ENCODE measurements at places on chromosomes 13 and 19.

GRCh38 chr13:74032325-74032724 lies 101.9 kb downstream of the KLF12 start:
- no peak for DNase-seq

DNA sequence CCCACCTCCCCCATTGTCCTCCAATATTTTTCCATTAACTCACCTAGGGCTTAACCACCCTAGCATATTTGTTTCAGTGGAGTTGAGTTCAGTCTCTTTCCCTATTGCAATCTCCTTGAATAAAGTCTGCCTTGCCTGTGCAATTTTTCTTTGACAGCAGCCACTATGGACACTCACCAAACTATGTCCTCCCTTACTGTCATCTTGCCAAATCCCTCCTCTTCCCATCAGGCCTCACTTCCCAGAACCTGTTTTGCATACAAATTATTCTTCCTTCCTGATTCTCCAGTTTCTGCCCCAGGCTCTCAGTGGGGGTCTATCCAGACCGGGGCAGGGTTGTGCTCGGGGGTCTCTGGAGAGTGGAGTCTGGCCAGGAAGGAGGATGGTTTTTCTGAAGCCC lies 2.2 kb upstream of the LYPD5 start:
- DNase-seq: no peak

- no peak for DNase-seq
Observed at GRCh38 chr19:37251308-37252229, 33.6 kb downstream of the ZNF383 start.

- DNase-seq: peak; percentile 67
Observed at GRCh38 chr19:13055213-13056051, 47.2 kb downstream of the LYL1 start.

DNA sequence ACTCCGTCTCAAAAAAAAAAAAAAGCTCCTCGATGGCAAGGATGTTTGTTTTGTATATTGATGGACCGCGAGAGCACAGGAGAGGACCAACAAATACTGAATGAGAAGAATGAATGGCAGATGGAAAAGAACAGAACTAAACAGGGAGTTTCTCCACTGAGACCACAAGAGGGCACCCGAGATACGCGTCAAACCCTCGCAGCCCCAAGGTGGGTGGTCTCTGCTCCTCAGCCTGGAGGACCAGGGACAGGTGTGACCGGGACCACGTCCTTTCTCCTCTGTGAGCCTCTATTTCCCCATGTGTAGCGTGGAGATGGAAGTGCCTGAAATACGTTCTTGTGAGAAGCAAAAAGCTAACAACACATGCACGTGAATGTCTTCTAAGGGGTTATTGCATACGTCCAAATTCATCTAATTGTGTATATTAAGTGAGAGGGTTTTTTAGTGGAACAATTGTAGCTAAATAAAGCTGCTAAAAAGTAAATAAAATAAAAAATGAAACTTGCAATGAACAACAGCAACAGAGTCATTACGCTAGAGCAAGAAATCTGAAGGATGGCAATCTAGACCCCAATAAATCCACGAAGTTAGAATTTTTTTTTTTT lies 8.3 kb upstream of the CDC42EP5 start:
- peak; percentile 85 for DNase-seq

GRCh38 chr13:86870444-86870843 lies 800.7 kb upstream of the SLITRK5 start:
- no peak for DNase-seq

DNA sequence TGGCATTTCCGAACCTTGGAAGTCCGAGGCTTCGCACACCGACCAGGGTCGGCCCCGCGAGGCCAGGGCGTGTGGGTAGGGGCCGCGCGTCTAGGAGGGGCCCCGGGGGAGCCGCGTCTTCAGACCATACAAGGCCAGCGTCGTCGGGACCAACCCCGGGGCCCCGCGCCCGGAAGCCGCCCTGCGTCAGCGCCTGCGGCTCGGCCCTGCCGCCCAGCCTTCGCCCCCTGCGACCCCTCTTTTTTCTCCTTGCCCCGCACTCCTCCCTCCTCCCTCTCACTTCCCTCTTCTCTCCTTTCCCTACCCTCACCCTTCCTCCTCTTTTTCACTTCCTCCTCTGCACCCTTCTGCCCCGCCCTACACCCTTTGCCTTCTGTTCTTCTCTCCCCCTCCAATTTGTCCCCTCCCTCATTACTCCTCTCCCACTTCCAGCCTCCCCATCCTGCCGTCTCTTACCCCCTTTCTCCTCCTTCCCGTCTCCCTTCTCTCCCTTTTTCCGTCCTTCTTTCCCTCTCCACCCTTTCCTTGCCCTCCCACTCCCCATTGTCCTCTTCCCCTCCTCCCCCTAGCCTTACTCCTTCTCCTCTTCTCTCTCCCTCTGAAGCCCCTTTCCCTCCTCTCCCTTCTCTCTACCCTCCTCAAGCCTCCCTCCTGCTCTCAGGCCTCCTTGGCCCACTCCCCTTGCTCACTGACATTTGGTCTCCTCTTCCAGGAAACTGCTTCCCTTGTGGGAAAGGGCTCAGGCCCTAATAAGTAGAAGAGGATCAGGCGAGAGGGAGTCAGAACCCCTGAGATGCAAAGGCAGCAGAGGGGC lies 2.2 kb upstream of the PLEKHG2 start:
- no peak for DNase-seq

- no peak for DNase-seq
Observed at GRCh38 chr19:21603431-21604231, 98.2 kb downstream of the ZNF429 start.

GRCh38 chr13:49256841-49257240 lies 9.1 kb downstream of the CDADC1 start:
- DNase-seq: no peak

- no peak for DNase-seq
Observed at GRCh38 chr19:14377883-14378328, 3.3 kb upstream of the ADGRE5 start.

GRCh38 chr19:18167011-18167410 lies 6.6 kb upstream of the IFI30 start:
- DNase-seq: no peak

DNA sequence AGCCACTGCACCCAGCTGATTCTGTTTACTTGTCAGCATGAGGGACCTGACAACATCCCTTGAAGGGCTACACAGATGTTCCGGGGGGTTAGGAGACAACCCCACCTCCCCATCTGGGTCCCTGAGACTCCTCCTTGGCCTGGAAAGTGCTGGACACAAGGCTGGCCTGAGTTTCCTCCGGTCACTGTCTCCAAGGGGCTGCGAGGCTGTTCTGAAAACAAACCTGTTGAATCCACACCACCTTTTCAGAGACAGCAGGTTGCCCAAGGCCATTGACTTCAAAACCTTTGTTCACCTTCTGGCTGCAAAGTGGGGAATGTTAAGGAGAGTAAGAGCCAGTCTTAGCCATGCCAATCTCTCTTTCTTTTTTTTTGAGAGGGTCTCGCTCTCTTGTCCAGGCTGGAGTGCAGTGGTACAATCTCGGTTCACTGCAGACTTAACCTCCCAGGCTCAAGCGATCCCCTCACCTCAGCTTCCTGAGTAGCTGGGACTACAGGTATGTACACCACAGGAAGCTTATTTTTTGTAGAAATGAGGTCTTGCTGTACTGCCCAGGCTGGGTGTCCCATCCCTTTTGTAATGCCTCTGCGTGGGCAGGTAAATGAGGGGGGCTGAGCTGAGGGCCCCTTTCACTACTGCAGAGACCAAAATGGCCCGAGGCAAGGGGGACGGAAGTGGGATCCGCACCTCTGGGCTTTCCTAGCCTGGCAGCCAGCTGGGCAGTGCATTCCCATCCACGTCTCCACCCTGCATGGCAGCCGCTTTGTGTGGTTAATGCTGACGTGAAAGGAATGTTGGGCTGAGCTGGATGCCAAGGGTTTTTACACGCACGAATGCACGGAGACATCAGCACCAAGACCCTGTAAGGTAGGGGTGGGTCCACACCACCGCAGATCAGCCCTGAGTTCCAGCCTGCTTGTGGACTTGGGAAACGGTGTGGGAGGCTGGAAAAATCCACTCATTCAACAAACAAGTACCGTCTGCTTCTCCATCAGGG lies 1.9 kb upstream of the ZNF628 start:
- peak; percentile 25 for DNase-seq

- DNase-seq: no peak
Observed at GRCh38 chr19:5086230-5086629, 117.3 kb downstream of the KDM4B start.

GRCh38 chr19:39524495-39524894 lies 8.2 kb downstream of the EID2B start:
- no peak for DNase-seq

GRCh38 chr13:92658293-92658692 lies 568.3 kb upstream of the GPC6 start:
- DNase-seq: no peak

DNA sequence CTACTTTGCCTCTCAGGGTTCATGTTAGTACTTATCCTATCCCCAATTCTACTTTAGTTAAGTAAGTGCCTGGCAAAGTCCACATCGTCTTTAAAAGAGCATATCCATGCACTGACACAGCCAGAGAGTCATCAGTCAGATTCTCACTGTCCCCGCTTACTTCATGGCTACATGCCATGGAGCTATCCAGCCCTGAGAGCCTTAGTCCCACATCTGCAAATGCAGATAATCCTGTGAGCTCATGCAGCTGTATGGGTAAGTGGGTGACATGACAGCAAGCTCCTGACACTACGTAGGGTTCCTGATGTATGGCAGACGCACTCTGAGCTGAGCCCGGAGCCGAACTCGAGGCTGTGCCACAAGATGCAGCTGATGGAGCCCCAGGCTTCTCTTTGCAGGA lies 661.5 kb downstream of the LIG4 start:
- DNase-seq: no peak

Measured in H9 (cell line).